ENCODE measurements at places on chromosomes 7 and 10. TPM values are rescaled to one million over a fixed set of nuclear protein-coding genes. Genes with fewer than 3 reads are reported as not detected.
A peak's percentile ranks its signal among the peaks of the same experiment; 100 is the strongest.

The PDLIM1 gene
- total RNA-seq, result 134 TPM

The LIMK1 gene
- 22.3 TPM for total RNA-seq

The LIPK gene
- not detected for total RNA-seq

The CALCR gene
- total RNA-seq, result not detected

The GLUD1 gene
- total RNA-seq, result 126 TPM

The MYOZ1 gene
- 2.8 TPM for total RNA-seq

The GCK gene
- total RNA-seq, result 0.81 TPM

The CCZ1B gene
- total RNA-seq, result 71.1 TPM

DNA sequence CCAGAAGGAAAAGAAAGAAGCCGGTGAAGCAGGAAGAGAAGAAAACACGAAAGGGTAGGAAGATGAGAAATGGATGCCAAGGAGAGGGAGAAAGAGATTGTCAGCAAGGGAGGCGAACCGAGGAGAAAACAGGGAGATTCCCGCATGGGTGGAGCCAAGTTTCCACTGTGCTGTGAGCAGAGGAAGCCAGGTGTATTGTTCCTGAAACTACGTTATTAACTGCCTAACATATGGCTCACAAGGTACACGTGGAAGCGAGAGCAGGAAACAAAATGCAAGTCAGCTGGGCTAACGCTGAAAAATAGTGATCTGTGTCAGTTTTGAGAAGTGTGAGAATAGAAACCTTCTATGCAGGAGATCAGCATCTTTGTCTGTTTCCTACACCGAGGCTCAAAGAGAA lies 20.4 kb upstream of the HIPK2 start:
- no peak for DNase-seq

DNA sequence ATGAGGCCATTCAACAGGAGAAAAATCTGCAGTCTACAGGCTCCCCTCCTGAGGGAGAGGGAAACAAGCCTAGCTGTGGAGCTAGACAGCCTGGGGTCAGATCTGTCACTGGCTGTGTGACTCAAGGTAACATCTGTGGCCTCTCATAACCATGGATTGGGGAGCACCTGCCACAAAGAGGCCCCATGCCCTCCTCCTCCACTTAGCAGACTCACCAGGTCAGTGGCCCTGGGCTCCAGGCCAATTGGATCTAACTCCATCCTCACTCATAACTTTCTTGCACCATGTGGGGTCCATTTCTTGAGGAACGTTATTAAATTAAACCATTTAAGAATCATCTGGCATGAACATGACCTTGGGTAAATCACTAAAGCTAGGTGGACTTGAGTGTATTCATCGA lies 1.8 kb downstream of the GDF10 start:
- DNase-seq, result peak; percentile 62

- DNase-seq, result no peak
Observed at GRCh38 chr7:106621393-106622132, 39.4 kb downstream of the CCDC71L start.

DNA sequence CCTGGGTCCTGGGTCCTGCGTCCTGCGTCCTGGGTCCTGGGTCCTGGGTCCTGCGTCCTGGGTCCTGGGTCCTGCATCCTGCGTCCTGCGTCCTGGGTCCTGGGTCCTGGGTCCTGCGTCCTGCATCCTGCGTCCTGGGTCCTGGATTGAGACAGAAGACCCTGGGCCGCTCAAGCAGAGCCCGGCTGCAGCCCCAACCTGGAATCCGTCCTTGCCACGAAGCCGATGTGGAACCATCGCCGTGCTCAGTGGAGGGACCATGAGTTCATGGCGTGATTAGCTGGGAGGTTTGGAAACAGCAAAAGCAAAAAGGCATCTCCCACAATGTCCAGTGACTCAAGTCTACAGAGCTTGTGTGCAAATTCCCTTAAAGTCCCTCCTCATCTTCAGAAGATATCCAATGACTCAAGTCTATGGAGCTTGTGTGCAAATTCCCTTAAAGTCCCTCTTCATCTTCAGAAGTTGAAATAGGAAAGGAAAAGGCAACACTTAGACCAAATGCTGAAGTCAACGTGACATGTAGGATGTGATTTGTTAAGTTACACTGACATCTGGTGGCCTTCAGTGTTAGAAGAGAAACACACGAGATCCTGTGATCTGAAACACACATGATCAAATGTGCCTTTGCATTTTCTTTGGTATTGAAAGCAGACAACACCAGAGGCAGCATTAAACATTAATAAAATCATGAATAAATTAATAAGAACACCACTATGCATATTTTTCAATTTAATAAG lies 179.9 kb downstream of the PTPRN2 start:
- DNase-seq, result peak; percentile 54

- DNase-seq, result no peak
Observed at GRCh38 chr7:16913643-16914042, 31.9 kb upstream of the AGR3 start.

- no peak for DNase-seq
Observed at GRCh38 chr10:73093922-73094850, 2.5 kb downstream of the P4HA1 start.

DNA sequence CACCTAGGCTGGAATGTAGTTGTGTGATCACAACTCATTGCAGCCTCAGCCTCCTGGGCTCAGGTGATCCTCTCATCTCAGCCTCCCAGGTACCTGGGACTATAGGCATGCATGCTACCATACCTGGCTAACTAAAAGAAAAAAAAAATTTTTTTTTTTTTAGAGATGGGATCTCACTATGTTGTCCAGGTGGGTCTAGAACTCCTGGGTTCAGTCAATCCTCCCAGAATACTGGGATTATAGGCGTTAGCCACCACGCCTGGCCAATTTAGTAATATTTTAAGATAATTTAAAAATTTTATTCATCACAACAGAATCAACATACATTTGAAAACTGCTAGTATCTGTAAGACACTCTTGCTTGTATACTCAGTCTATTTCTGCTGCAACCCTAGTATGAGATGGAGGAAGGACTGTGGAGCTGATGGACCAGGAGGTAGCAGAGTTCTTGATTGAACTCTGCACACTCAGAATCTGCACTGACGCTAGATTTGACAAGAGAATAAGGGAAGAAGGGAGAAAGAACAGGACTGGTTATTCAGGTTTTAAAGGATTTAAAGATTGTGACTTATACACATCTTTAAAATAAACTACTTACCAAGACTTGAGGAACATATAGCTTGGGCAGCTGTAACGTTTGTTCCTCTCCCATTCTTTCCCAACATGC lies 57.6 kb downstream of the VCL start:
- DNase-seq, result no peak

DNA sequence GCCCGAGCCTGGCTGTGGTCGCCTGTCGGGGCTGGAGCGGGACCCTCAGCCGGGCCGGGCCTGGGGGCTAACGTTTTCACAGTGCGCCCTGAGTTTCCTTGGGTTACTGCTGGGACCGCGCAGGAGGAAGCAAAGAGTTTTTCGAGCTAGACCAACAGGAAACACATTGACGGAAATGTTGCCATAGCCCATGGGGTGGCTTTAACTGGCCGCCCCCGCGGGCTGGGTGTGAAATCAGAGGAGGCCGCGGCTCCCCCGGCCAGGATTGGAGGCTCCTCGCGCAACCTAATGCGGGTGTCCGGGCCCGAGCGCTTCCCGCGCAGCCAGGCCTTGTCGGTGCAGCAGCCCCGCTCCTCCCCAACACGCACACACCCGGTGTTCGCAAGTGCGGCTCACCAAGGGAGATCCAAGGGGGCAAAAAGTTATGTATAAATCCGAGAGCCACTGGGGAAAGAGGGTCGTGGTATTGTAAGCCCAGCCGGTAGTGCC lies 1.9 kb downstream of the HHEX start:
- DNase-seq, result peak; percentile 92

DNA sequence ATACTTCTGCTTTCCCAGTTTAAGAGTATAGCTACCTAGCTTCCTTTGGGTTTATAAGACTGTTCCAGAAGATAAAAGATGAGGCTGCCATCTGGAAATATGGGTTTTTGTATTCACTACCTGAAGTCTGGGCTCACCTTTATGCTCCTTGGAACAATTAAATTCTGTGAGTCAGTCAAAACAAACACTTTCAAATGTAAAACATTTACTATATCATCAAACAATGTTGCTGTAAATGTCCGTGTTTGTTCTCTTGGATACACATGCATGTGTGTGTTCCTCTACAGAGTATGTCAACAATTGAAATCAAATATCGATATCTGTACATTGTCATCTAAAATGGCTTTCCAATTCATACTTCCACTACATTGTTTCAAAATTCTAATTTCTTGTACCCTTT lies 525.6 kb downstream of the MDFIC start:
- DNase-seq, result no peak

- no peak for DNase-seq
Observed at GRCh38 chr7:148782757-148783456, 84.2 kb downstream of the CUL1 start.

GRCh38 chr7:101094376-101094775 lies 9.1 kb downstream of the TRIM56 start:
- no peak for DNase-seq

DNA sequence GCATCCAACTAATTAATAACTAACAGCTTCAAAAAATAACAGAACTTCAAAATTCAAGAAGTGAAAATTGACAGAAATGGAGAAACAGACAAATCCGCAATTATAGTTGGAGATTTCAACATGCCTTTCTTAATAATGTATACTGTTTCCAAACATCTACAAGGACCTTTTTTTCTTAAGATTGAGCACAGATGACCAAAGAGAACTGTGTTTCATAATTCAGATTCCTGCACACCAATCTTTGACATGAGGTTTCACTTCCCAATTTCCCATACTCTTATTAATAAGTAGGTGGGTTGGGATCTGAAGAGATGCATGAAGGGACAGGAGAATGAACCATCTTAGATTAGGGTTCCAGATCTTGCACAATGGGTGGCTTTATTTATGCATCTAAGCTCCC lies 24.9 kb upstream of the GIMAP7 start:
- DNase-seq, result no peak

DNA sequence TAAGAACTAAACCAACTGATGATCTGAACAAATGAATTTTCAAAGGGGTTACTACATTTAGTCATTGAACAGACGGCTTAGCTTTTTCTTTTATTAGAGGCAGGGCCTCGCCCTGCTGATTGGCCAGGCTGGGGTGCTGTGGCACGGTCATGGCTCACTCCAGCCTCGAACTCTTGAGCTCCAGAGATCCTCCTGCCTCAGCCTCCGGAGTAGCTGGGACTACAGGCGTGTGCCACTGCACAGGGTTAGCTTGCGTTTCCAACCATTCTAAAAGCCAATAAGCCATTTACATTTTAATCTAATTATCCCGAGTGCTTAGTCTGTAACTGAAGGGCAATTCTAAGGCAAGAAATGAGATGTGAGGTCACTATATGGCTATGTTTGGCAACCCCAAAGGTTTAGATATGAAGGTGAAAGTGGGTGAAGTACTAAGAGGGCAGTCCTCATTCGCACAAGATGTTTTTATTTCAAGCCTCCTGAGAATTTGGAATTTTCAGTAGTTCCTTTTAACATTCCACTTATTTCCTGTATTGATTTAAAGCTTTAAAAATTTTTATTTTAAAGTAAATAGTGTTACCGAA lies 1.6 kb upstream of the CDK13 start:
- no peak for DNase-seq

- DNase-seq, result no peak
Observed at GRCh38 chr10:89808842-89809241, 107.5 kb downstream of the KIF20B start.

GRCh38 chr10:61399406-61399805 lies 53.8 kb downstream of the TMEM26 start:
- DNase-seq, result no peak

- no peak for DNase-seq
Observed at GRCh38 chr7:16498122-16498521, 28.5 kb upstream of the LRRC72 start.

GRCh38 chr7:116449441-116449840 lies 50.1 kb upstream of the CAV2 start:
- no peak for DNase-seq

Measured in posterior vena cava (tissue), 2 donors.